NT2/D1 (cell line): ENCODE measurements at places on chromosomes 3 and 15.

GRCh38 chr15:86328658-86329057 is 249.0 kb downstream of the AGBL1 start:
- no peak for DNase-seq

DNA sequence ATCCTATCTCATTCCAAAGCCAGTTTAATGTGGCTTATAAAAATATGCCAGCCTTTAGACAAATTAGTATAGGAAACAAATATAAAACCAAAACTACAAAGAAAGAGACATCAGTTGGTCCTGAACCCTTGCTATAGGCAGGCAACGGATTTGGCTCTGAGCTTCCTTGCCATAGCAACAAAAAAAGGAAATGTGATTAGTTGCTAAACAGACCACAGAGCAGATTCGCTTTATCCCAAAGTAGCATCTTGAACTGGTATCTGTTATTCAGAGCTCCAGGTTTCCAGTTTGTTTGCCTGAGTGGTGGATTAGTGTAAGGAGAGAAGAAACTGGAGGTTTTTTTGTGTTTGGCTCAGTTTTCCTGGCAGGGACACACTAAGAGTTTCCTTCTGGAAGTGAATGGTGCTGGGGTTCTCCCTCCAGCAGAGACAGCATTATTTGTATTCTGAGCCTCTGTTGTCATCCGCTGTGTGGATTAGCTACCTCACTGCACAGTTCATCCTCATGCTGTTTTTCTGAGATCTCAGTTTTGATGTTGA is 44.1 kb downstream of the CHST2 start:
- no peak for DNase-seq

DNA sequence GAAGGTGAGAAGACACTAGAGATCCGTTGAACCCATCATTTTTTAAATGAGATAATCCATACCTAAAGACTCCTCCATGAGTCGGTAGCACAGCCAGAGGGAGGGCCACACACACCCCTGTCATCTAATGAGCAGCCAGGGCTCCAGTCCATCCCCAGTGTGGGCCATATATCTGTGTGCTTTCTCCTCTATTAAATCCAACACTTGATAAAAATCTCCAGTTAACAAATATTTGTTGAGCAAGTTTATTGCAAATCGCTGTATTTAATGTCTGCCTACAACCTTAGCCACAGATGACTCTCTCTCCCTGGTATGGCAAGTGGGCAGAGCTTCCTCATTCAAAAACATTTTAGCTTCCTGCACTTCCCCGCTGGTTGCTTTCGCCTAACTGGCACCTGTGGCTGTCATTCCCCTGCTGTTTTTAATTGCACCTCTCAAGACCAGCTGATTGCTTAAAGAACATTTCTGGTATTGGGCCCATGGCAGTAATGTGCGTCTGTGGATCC is 82.8 kb downstream of the SMAD3 start:
- no peak for DNase-seq

- DNase-seq: no peak
Measured at GRCh38 chr3:40713795-40714194, 189.0 kb downstream of the ZNF621 start.

DNA sequence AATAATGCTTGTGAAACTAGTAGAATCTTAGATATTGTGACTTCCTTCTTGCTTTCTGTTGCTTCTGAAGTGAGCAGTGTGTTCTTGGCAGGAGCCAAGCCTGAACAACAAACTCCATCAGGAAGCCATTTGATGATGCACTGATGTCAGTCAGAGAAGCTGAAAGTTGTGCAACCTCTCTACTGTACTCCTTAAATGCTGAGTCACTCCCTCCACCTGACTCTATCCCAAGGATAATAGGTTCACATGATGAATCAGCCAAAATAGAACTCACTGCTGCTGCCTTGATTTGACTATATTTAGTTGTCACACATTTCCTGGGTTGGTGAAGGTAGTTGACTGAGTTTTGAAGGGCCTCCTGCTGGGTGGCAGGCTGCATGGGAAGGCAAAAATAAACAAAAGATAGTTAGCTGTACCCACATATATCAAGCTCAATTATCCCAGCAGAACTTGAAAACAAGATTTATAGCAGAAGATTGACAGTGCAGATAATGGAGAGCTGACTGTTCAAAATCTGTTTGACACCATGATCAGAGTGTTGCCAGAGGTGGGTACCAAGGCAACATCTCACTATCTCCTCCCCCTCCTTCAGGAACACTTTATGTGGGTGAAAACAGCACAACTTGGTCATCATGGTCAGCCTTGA is 328.4 kb upstream of the DPH6 start:
- no peak for DNase-seq

GRCh38 chr3:132550579-132551305 is 46.3 kb upstream of the ACKR4 start:
- no peak for DNase-seq

- no peak for DNase-seq
Measured at GRCh38 chr3:196020373-196020772, 61.5 kb downstream of the TFRC start.

- DNase-seq: no peak
Measured at GRCh38 chr3:14933820-14934425, 13.5 kb upstream of the NR2C2 start.

DNA sequence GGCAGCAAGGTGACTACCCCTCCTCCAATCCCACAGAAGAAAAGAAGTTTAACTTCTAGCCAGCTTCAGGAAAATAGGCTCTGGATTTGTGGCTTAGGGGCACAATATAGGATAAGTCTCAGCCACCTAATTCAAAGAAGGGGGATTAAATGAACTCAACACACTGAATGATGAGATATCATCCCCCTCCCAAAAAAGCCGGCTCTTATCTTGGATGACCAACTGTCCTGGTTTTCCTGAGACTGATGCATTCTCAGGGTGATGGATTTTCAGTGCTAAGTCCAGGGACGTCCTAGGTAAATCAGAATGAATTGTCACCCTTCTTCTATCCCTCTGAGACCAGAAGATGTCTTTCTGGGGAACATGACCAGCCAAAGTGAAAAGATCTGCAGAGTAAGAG is 487.0 kb upstream of the PROK2 start:
- DNase-seq: no peak

DNA sequence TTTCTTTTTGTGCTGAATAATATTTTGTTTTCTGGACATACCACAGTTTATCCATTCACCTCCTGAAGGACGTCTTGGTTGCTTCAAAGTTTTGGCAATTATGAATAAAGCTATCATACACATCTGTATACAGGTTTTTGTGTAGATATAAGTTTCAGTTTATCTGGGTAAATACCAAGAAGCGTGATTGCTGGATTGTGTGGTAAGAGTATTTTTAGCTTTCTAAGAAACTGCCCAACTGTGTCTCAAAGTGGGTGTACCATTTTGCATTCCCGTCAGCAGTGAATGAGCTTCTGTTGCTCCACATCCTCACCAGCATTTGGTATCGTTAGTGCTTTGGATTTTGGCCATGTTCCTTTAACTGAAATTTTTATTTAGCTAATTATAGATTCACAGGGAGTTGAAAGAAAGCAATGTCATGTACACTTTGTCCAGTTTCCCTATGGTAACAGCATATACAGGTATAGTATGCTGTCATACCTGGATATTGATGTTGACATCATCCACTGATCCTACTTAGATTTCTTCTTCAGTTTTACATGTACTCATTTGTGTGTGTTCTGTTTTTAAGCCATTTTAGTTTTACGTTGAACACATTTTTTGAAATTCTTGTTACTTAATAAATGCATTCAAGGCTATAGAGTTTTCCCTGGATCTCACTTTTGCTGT is 11.9 kb downstream of the ARID3B start:
- no peak for DNase-seq

DNA sequence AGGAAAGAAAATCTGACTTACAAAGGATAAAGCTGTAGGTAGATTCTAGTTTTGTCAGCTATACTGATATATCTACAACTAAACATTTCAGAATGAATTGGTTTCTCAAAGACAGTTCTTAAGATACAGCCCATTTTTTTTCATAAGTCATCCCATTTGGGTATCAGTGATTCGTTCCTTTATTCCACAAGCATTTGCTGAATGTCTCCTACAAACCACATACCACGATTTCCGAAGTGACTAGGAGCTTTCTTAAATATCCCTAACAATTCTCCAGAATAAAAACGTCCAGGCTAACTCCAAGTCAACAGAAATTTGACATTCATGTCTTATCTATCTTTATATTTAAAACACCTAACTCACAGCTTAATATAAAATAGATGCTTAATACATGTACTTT is 59.8 kb downstream of the TP53BP1 start:
- no peak for DNase-seq

DNA sequence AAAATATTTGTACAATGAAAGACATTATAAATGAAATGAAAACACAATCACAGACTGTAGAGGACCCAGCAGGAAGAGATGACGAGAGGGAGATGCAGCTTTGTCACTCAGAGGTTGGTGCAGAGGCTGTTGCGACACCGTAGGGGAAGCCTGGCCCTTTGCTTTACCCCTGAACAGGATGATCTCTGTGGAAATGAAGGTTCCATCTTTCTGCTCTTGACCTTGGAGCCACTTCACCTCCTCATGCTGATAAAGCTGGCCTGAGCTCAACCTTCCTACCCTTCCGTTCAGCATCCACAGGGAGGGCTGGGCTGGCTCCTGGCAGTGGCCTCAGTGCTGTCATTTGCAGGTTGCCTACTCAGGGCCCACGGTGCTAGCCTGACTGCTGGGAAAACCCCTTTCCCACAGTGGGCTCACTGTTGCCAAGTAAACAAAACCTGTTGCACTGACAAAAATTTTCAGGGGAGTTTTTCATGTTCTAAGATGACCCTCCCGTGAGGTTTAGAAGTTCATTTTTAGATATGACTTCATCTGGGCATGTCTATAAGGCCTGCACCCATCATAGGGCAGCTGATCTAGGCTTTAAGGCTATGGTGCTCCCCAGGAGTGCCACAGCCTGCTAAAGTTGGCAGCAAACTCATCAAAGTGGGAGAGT is 3.0 kb upstream of the CD80 start:
- DNase-seq: no peak

GRCh38 chr15:25736461-25736860 is 126.7 kb downstream of the ATP10A start:
- no peak for DNase-seq

DNA sequence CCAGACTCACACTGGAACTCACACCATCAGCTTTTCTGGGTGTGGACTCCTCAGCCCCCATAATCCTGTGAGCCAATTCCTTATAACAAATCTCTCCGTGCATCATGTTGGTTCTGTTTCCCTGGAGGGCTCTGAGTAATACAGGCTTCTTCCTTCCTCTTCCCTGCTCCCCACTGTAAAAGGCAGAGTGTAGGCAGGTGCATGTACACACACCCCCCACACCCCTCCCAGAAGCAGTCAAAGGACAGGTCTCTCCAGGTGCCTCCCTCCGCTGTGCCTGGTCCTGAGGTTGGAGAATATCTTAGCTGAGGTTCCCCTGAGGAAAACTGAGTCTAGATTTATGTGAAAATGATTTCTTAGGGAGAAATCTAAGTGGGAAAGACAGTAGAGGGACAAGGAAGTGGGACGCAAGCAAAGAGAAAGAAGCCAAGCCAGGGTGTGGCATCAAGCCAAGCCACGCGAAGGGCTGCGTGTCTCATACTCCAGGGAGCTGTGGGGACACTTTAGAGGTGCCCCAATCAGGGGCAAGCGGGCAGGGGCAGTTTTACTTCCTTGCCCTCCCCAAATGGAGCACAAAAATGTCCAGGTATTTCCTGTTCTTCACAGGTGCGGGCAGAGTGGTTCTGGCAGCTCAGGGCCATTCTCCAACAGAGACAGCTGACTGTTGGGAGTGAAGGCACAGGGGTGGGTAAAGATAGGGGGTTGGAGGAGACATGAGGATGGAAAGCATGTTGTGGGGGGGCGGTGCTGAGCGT is 86.6 kb downstream of the HMG20A start:
- no peak for DNase-seq

GRCh38 chr15:88985547-88986393 is 72.6 kb upstream of the MFGE8 start:
- DNase-seq: peak; percentile 85

DNA sequence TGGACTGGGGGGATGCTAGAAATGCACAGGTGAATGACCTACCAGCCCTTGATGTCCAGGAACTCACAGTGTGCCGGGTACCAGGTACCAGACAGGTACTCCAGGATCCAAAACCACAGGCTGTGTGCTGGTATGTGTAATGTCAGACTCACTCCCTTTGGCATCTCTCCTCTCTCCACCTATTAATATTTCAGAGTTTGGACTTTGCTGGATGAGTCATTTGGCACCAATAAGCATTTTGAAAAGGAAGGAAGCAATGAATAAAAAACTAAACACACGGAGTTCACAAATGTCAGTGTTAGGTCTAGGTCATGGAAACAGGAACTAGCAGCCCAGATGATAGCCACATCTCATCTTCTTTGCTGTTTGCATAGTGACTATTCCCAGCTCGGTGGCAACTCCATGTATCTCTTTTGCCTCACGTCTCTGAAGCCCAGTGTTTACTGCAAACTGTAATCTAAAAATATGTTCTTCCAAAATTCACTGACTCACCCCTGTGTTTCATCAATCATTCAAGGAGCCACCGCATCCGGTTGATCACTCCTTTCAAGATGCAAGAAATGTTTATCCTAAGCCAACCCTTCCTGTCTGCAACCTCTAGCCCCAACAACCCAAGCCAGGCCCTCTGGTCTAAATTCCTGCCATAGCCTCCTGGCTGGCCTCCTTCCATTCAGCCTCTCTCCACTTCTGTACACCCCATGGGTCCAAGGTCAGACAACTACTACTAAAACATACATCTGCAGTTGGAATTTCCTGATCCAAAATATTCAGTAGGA is 8.4 kb downstream of the ITGB5 start:
- no peak for DNase-seq

GRCh38 chr15:64597477-64597822 is 137.1 kb downstream of the ZNF609 start:
- DNase-seq: no peak

DNA sequence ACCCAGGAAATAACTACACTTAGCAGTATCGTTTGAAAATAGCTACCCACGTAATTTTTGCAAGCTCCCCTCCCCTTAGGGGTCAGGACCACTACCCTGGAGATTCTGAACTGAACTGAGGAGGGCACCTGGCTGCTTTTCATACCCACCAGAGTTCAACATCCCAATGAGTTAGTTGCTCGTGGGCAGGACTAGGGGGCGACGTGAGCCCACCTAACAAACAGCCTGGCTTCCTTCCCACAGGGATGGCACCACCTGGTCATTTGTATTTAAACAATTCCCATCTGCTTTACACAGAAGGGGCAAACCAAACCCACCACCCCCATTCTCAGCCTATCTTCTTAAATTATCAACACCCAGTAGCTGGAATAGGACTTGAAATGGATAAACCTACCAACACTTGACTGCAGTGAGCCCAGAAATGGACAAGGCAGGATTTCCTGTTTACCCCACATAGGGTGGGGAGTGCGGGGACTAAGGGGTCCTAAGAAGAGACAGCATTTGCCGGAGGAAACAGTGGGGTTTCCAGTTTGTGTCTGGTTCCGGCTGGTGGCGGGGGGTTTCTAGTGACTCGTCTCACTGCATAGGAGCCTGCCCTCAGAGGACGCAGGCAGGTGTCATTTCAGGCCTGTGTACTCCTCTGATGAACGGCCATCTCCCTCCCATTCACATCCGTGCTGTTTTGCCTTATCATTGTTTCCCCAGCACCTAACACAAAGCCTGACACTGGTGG is 11.6 kb upstream of the VGLL4 start:
- DNase-seq: no peak

- peak; percentile 3 for DNase-seq
Measured at GRCh38 chr15:57667171-57667849, 39.2 kb upstream of the POLR2M start.
